NCI-H1417 treated with DMSO at 0.1 percent for 48 hours (cell line): ENCODE measurements at places on chromosomes 6 and 20.

DNA sequence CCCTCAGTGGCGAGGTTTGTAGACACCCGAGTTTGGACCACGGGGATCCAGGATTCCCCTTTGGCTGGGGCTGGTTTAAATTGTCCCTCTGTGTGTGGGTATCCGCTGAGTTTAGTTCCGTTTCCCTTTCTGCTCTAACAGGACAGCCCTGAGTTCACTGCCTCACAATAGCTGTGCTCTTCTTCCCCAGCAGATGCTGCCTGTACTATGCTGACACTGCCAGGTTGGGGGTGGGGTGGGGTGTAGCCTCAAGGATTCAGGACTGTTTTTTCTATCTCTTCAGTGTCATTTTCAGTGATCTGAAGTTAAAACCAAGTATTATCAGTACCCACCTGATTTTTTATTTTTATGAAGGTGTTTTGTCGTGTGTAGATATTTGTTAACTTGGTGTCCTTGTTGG is 655.0 kb downstream of the COL12A1 start:
- DNase-seq: no peak

GRCh38 chr6:142421285-142422117 is 119.7 kb downstream of the ADGRG6 start:
- DNase-seq: no peak

GRCh38 chr20:62558779-62559178 is 83.0 kb upstream of the GATA5 start:
- no peak for DNase-seq

GRCh38 chr20:51884561-51884960 is 82.2 kb upstream of the SALL4 start:
- no peak for DNase-seq

DNA sequence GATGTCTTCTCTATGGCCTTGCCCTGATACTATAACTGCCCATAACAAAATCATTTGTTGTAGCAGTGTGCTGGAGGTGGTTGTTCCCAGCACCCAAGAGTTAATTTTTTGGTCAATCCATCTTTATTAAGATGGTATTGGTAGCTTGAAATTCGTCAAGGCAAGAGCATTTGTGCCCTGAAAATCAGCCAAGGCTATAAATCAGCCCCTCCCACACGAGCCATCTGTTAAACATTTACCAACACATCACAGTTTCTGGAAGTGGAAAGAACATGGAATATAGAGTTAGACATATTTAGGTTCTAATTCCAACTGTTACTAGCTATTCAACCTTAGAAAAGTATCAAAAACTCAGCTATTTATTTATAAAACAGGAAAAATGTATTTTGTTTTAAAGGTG is 888.4 kb upstream of the GJE1 start:
- DNase-seq: no peak

DNA sequence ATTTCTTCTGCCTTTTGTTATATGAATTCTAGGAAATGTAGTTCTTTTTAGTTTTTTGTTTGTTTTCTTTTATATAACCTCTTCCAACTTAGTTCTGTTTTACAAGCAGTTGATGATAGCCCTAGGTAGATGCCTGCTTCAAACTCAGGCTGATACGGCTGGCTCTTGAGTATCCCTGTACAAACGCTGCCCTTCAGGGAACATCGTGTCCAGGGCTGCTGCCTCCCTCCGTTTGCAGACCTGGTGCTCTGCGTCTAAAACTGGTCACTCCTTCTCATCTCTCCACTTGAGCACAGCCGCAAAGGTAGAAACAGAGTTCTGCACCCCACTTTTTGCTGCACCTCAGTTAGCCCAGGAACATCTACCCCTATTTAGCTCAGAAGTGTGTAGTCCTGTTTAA is 310.1 kb downstream of the PRL start:
- no peak for DNase-seq

DNA sequence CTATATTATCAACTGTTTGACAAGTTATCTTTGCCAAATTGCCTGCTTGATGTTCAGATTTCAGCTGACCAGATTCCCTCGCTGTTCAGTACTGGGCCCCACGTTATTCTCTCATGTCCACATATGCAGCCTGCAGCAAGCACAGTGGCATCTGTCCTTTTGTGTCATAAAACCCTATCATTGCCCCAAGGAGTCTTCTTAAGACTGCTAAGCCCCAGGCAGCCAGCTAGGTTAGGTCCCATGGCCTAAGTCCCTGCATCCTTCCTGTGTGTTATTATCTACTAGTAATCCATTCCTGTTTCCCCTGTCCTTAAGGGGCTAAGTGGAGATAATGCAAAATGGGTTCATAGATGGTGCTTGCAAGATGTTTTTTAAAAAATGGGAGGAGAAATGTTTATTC is 7.2 kb downstream of the KDM1B start:
- DNase-seq: no peak

- peak; percentile 7 for DNase-seq
Observed at GRCh38 chr6:88870717-88871330, 92.6 kb downstream of the RNGTT start.

- no peak for DNase-seq
Observed at GRCh38 chr6:100382767-100383195, 81.9 kb downstream of the SIM1 start.

DNA sequence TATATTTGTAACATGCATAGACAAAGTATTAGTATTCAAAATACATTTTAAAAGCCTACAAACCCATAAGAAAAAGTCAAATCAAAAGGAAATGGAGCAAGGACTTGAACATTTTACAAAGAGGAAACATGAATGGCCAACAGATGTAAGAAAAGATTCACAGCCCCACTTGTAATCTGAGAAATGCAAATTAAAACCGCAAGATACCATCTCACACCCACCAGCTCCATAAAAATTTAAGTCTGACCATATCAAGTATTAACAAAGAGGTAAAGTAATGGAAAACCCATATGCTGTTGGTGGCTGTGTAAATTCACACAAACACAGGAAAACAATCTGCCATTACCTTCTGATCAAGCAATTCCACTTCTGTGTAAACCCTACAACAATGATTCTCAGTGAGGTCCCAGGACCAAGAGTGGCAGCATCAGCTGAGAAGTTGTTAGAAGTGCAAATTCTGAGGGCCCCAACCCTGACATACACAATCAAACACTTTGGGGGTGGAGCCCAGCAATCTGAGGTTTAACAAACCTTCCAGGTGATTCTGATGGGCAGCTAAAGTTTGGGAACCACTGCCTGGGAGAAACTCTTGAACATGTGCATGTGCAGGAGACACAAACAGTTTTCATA is 30.9 kb downstream of the BCL2L1 start:
- no peak for DNase-seq

GRCh38 chr6:129695373-129696027 is 14.5 kb downstream of the ARHGAP18 start:
- no peak for DNase-seq

- DNase-seq: peak; percentile 19
Observed at GRCh38 chr20:25065625-25066338, 7.8 kb upstream of the ACSS1 start.

DNA sequence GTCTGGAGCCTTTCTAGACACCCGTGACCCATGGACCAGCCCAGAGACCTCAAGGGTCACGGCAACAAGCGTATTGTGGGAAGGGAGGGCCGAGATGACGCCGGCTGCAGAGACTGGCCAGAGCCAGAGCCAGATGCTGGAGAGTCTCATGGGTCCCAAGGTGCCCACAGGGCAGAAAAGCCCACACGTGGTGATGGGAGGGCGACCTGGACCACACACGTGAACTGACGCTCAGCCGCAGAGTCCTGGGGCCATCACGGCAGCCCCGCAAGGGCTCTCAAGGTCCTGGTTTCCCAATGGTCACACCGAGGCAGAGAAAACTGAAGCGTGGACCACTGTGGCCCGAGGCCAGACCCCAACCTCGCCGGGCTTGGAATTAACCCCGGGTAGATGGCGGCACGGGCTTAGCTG is 92.6 kb downstream of the YTHDF1 start:
- no peak for DNase-seq

- DNase-seq: no peak
Observed at GRCh38 chr6:125804264-125804663, 13.5 kb downstream of the NCOA7 start.

DNA sequence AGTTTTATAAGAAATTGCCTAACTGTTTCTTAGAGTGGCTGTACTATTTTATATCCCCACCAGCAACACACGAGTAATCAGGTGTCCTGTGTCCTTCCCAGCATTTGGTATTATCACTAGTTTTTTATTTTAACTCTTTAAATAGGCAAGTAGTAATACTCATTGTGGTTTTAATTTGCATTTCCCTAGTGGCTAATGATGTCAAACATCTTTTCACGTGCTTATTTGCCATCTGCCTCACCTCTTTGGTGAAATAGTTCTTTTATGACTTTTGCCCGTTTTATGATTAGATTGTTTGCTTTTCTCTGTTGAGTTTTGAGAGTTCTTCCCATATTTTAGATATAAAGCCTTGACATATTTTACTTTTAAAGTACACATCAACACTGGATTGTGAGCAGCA is 57.8 kb downstream of the GCLC start:
- DNase-seq: no peak

DNA sequence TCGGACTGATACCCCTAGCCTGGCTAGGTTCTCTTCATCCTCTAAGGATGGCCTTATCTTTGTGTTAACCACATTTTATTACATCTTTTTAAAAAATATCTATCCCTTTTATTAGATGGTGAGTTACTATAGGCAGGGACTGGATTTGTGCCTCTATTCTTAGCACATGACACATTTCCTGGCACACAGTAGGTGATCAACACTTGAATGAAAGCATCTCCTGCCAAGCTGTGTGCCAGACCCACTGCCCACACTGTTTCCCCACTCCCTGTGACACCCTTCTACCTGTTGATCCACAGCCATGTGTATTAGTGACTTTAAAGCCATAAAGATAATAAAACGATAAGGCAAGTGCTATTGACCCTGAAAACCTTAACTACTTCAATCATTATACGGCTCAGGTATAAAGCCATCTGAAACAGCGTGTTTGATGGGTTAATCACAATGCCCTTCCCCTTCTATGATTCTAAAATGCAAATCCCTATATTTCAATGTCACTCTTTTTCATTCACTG is 73.6 kb downstream of the MYLK4 start:
- DNase-seq: no peak

DNA sequence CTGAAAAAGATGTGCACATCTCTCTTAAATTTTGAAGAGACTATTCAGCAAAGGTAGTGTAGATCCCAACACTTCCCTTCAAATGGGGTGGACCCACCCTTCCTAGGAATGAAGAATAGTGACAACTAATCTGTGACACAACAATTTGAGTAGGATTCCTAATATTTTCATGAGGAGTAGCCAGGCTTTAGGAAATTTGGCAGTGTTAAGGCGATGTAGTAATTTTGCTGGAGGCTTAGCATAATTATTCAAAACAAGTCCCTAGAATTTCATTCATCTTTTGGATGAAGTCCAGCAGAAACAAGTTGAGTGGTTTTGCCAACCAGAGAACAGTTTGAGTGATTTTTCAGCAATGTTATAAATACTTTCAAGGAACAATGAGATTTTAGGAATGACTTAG is 52.4 kb downstream of the ELOVL4 start:
- DNase-seq: no peak

- DNase-seq: no peak
Observed at GRCh38 chr6:137161949-137162348, 11.5 kb downstream of the IL22RA2 start.

GRCh38 chr6:139753198-139753861 is 378.9 kb upstream of the CITED2 start:
- no peak for DNase-seq

DNA sequence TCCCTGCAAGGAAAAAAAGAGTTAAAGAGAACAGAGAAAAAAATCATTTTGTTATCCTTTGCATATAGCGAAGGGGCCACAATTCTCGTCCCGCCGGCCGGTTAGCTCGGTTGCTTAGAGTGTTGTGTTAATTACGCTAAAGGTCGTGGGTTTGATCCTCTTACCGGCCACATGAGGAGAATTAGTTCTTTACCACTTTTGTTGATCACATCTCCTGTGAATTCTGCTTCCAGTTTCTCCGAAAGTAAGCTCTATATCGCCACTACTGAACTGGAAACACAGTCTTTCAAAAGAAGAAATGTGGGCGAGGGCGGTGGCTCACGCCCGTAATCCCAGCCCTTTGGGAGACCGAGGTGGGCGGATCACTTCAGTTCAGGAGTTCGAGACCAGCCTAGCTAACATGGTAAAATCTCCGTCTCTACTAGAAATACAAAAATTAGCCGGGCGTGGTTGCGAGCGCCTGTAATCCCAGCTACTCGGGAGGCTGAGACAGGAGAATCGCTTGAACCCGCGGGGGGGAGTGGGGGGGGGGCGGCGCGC is 13.4 kb downstream of the PRSS16 start:
- no peak for DNase-seq

DNA sequence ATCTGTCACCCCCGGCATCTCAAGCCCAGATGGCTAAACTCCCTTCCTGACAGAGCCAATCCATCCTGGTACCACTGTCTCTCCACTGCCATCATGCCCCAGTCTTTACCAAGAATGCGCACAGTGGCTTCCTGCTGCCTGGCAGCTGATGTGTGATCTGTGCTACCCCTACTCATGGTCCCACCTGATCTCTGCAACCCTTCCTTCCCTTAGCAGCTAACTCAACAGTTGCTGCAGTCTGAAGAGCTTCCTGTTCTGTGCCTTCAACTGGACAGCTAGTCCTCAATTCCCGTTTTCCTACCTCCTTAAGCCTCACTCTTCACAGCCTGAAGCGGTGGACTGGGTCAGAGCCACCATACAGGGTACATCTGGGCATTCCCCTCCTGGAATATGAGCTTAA is 7.6 kb upstream of the FAM83C start:
- DNase-seq: no peak

DNA sequence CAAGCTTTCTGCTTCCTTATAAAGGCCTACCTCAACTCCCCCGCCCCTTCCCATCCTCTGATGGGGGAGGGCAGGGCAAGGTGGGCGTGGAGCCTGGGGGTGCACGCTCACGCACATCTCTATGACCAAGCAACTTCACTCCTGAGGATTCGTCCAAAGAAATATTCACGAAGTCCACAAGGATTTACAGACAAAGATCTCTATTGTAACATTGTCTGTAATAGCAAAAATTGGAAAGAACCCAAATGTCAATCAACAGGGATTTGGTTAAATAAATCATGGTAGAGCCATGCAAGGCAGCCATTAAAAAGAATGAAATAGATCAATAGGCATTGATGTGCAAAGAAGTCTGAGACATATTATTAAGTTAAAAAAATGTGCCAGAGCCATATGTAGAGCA is 130.4 kb upstream of the AFDN start:
- DNase-seq: no peak
